ENCODE measurements at places on chromosomes 16 and 17. TPM values are rescaled to one million over a fixed set of nuclear protein-coding genes. Genes with fewer than 3 reads are reported as not detected.

The ERBB2 gene
- total RNA-seq: 32.1 TPM

- DNase-seq: peak; percentile 87
- H3K4me3 ChIP-seq: no peak overlapping the region
- H3K27ac ChIP-seq: peak overlapping the region; percentile 46
- H3K36me3 ChIP-seq: no peaks in the 10 kb centered on the region
- H3K4me1 ChIP-seq: peaks cover 42% of the 10 kb centered on the region
- H3K27me3 ChIP-seq: no peaks in the 10 kb centered on the region
These were observed 32.6 kb downstream of the RAI1 start for GRCh38 chr17:17713839-17714238.

- no peak for DNase-seq
- H3K27me3 ChIP-seq: no peaks in the 10 kb centered on the region
- H3K4me1 ChIP-seq: no peaks in the 10 kb centered on the region
- no peaks in the 10 kb centered on the region for H3K36me3 ChIP-seq
These were observed 123.9 kb upstream of the GNAO1 start for GRCh38 chr16:56067406-56067805.

DNA sequence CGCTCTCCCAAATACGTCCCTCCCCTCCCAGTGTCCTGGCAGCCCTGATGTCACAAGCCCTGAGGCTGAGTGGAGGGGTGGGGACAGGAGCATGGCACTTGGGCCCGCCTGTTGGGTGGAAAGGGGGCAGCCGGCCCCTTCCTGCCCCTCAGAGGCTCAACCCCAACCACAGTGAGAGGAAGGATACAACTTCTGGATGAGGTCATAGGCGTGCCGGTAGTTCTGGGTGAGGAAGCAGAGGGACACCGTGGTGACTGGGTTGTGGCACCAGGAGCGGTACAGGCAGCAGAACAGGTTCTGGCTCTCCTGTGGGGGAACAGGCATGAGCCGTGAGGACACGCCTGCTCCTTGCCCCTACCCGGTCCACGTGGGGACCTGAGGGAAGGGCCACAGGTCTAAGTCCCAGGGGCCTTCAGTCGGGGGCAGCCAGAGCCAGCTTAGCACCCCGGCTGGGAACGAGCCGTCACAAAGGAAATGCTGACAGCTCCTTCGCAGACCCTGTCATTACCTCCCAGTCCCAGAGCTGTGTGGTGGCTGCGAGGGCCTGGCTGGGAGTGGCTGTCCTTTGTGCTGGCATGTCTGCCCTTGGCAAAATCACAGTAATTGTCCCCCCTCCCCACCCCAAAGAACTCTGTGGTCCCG lies 11.2 kb upstream of the MTSS2 start:
- DNase-seq: no peak
- no peak overlapping the region for H3K4me3 ChIP-seq
- H3K36me3 ChIP-seq: no peaks in the 10 kb centered on the region

GRCh38 chr16:2724088-2724676 lies 4.2 kb upstream of the PRSS27 start:
- peaks cover 14% of the 10 kb centered on the region for H3K4me1 ChIP-seq
- no peak overlapping the region for H3K27ac ChIP-seq
- H3K27me3 ChIP-seq: no peaks in the 10 kb centered on the region

- no peak for DNase-seq
- H3K27me3 ChIP-seq: no peaks in the 10 kb centered on the region
- no peak overlapping the region for H3K4me3 ChIP-seq
- no peaks in the 10 kb centered on the region for H3K36me3 ChIP-seq
These were observed 13.5 kb upstream of the CALB2 start for GRCh38 chr16:71345031-71345430.

GRCh38 chr17:7932483-7932891 lies 481 bp downstream of the CNTROB start:
- no peaks in the 10 kb centered on the region for H3K36me3 ChIP-seq
- DNase-seq: peak; percentile 47
- peaks cover 22% of the 10 kb centered on the region for H3K4me1 ChIP-seq
- peak overlapping the region; percentile 79 for H3K27ac ChIP-seq
- peak overlapping the region; percentile 86 for H3K4me3 ChIP-seq

The NPIPB8 gene
- total RNA-seq: 5.8 TPM

The CD300LB gene
- 0.99 TPM for total RNA-seq

DNA sequence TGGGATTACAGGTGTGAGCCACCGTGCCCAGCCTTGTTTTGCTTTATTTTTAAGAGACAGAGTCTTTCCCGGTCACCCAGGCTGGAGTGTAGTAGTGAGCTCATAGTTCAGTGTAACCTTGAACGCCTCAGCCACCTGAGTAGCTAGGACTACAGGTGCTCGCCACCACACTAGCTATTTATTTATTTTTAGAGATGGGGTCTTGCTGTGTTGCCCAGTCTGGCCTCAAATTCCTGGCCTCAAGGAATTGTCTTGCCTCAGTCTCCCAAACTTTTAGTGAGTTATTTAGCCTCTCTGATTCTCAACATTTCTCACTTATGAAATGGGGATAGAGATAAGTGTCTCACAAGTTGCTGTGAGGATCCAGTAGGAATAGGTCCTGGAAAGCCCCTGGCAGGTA lies 21.7 kb downstream of the FZD2 start:
- no peaks in the 10 kb centered on the region for H3K4me1 ChIP-seq
- H3K4me3 ChIP-seq: no peak overlapping the region
- no peak for DNase-seq
- no peak overlapping the region for H3K27ac ChIP-seq
- H3K27me3 ChIP-seq: no peaks in the 10 kb centered on the region

DNA sequence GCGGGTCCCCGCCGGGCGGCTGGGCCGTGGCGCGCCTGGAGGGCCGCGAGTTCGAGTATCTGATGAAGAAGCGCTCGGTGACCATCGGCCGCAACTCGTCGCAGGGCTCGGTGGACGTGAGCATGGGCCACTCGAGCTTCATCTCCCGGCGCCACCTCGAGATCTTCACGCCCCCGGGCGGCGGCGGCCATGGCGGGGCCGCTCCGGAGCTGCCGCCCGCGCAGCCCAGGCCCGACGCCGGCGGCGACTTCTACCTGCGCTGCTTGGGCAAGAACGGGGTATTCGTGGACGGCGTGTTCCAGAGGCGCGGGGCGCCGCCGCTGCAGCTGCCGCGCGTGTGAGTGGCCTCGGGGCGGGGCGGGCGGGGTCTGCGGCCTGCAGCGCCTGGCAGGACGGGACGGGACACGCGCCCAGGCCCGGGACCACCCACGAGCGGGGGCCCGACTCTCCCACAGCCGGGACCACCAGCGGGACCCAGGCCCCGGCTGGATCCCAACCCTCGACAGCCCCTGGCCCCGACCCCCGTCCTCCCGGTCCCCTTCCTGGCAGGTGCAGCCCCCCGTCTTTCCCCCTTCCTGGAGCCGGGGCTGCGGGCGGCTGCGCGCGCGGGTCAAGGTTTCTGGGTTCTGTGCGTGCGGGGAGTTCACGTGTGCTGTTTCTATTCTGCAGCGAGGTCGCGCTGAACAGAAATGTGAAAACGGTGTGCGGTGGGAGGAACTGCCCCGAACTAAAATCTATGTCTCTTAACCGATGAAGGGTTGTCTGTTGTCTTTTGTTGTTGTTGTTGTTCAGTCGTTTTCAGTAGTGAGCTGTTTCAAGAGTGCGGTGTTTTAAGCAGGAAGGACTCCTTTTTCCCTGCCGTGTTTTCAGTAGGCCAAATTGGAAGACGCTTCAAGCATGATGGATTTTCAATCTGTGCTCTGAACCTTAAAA lies 705 bp downstream of the FOXK2 start:
- peak overlapping the region; percentile 93 for H3K27ac ChIP-seq
- DNase-seq: peak; percentile 49
- H3K27me3 ChIP-seq: no peaks in the 10 kb centered on the region
- peak overlapping the region; percentile 73 for H3K4me3 ChIP-seq
- peaks cover 21% of the 10 kb centered on the region for H3K4me1 ChIP-seq

GRCh38 chr17:2903193-2903974 lies 107.1 kb downstream of the RAP1GAP2 start:
- no peaks in the 10 kb centered on the region for H3K27me3 ChIP-seq
- no peaks in the 10 kb centered on the region for H3K4me1 ChIP-seq
- H3K27ac ChIP-seq: no peak overlapping the region

DNA sequence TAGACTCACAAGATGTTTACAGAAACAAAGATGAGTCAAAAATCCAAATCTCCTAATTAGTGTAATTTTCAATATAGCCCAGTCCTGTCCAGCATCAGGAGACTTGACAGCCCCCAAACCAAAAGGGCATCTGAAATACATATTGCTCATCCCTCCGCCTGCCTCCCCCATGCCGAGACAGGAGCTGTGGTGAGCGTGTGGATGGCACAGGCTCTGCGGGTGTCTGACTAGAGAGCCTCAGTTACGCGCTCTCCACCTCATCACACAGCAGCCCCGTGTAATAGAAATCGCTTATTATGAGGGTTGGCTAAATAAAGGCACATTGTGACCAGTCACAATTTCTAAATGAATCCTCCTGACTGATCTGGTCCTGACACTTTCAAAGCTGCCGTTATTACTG lies 43.1 kb upstream of the CBLN1 start:
- no peaks in the 10 kb centered on the region for H3K4me1 ChIP-seq
- no peaks in the 10 kb centered on the region for H3K36me3 ChIP-seq
- H3K4me3 ChIP-seq: no peak overlapping the region
- H3K27me3 ChIP-seq: no peaks in the 10 kb centered on the region

GRCh38 chr17:4696437-4696805 lies 7.5 kb downstream of the PELP1 start:
- no peak overlapping the region for H3K4me3 ChIP-seq
- H3K36me3 ChIP-seq: no peaks in the 10 kb centered on the region
- no peak overlapping the region for H3K27ac ChIP-seq
- DNase-seq: no peak

The ADORA2B gene
- total RNA-seq: 2.3 TPM

DNA sequence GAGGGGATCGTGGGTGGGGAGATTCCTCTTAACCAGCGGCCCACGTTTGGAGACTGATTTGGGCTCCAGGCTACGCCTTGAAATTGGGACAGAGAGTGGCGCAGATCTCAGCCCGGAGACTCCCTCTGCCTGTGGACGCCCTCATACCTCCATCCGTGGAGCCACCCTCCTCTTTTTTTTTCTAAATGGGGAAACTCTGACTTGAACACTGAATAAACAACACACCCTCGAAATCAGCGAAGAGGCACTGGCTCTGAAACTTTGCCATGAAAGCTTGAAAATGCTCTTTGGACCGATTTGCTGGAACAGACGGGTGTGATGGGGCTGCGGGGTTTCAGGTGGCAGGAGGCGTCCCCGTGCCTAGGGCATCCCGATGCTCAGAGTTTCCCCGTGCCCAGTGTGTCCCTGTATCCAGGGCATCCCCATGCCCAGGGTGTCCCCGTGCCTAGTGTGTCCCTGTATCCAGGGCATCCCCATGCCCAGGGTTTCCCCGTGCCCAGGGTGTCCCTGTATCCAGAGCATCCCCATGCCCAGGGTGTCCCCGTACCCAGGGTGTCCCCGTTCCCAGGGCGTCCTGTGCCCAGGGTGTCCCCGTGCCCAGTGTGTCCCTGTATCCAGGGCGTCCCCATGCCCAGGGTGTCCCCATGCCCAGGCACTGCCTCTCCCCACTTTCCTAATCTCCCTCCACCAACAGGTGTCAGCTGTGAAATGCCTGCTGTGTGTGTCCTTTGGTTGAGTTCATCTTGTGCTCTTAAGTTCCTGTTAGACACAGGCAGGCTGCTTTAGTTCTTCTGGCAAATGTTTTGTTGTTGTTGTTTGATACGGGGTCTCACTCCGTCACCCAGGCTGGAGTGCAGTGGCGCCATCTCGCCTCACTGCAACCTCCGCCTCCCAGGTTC lies 187.0 kb downstream of the SEC14L1 start:
- H3K4me1 ChIP-seq: peaks cover 21% of the 10 kb centered on the region
- H3K27ac ChIP-seq: no peak overlapping the region
- DNase-seq: peak; percentile 12
- no peak overlapping the region for H3K4me3 ChIP-seq
- no peaks in the 10 kb centered on the region for H3K36me3 ChIP-seq
- no peaks in the 10 kb centered on the region for H3K27me3 ChIP-seq

DNA sequence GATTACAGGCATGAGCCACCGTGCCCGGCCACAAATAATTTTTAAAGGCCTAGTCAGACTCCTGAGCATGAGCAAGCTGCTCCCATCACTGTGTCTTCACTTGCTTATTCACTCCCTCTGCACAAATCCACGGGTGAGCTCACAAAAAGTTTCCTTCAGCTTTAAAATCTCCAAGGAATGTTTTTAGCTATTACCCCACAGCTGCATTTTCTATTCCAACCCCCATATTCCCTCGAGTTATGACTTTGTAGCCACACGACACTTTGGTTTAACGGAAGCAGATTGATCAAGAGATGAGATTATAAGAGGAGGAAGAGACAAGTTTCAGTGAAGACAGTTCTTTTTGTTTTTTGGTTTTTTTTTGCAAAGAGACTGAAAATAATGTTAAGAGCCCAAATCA lies 49.1 kb upstream of the SLC25A19 start:
- no peaks in the 10 kb centered on the region for H3K27me3 ChIP-seq
- no peak for DNase-seq
- H3K27ac ChIP-seq: no peak overlapping the region
- no peak overlapping the region for H3K4me3 ChIP-seq
- peaks cover 6% of the 10 kb centered on the region for H3K4me1 ChIP-seq

The MSLN gene
- 2.8 TPM for total RNA-seq

The PYDC1 gene
- not detected for total RNA-seq

DNA sequence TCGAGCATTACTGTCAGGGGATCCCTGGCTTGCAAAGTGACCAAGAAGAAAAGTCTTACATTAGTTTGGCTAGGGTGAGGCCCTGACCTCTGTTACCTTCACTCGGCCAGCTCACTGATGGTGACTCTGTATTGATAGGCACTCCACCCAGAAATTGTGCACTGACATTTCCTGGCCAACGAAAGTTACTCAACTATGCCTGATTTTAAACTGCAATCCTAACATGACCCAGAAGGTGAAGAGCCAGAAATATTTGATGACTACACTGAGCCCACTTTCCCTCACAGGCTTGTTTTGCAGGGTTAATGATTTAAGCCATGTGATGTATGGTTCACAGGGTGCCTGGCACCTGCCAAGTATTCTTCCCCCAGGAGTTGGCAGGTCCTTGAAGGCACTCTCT lies 208.2 kb upstream of the MAF start:
- no peak overlapping the region for H3K4me3 ChIP-seq
- no peak for DNase-seq
- H3K27me3 ChIP-seq: no peaks in the 10 kb centered on the region
- no peak overlapping the region for H3K27ac ChIP-seq
- no peaks in the 10 kb centered on the region for H3K36me3 ChIP-seq

DNA sequence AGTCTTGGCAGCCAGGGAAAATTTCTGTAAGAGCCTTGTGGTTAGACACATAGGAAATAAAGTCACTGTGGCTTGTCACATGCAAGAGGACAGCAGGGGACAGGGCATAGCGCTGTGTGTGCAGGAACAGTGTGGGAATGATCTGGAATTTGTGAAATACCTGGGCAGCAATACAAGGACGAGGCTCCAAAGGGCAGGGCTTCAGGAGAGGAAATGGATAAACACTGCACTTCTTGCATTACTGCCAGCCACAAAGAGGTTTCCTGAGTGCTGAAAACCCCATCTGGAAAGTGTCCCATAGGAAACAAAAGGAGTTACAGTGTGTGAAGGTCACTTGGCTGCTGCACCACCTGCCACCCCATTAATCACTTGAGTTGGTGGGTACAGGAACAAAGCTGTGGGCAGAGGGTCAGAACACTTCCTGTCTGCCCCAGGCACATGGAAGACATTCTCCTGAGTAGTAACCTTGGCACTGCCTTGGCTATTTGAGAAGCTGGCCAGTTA lies 12.1 kb upstream of the HP start:
- no peaks in the 10 kb centered on the region for H3K4me1 ChIP-seq
- no peaks in the 10 kb centered on the region for H3K36me3 ChIP-seq

The CES3 gene
- total RNA-seq: 4.5 TPM

The PCTP gene
- 24.0 TPM for total RNA-seq

The ANKFN1 gene
- 5.1 TPM for total RNA-seq

- H3K27ac ChIP-seq: no peak overlapping the region
- H3K4me1 ChIP-seq: no peaks in the 10 kb centered on the region
- DNase-seq: no peak
- no peaks in the 10 kb centered on the region for H3K27me3 ChIP-seq
- no peak overlapping the region for H3K4me3 ChIP-seq
These were observed 34.1 kb upstream of the DHX8 start for GRCh38 chr17:43449470-43450248.

The CACNG5 gene
- not detected for total RNA-seq
